ENCODE measurements at places on chromosomes 2 and 18.

DNA sequence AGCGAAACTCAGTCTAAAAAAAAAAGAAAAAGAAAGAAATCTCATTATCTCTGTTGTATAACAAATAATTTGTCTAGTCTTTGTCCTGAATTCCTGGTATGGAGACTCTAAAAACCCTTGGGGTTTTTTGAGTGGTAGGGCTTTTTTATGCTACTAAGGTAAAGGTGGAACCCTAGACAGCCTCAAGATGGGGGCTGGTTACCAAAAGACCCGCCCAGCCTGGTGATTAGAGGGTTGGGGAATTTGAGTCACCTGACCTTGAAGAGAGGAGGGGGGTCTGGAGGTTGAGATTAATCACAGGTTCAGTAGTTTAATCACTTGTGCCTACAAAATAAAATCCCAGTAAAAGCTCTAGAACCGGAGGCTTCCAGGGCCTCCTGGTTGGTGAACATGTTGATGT lies 17.6 kb downstream of the SOWAHC start:
- DNase-seq = no peak

GRCh38 chr2:15647622-15648590 lies 56.2 kb downstream of the DDX1 start:
- DNase-seq = no peak

DNA sequence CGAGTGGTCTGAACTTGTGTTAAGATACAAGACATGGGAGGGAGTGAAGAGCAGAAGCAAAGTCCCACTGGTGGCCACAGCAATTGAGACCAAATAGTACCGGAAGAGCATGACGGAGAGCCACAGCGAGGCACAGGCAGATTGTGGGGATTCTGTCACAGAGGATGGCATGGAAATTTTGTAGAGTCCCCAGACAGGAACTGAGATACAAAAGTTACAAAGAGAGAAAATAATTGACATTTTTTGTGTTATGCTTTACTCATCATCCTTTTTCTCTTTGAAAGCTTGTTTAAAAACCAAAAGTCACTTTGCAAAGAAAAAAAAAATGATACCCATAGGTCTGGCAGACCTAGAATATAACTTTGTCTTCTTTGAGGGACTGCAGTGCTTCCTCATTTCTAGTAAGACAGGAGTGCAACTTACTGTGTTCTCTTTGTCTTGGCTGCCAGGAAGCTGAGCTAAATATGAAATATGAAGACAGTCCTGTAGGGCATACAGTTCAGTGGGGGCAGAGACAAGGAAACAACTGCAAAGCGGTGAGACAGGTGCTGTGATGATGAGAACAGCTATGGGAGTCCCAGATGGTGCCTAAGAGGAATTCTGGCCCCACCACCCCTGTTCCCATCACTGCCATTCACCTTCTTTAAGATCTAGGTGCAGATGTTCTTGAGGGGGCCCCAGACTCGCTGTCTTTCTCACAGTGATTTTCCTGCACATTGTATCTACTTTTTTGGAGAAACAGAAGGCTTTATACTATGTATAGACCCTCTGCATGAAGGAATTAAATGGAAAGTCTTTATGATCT lies 5.2 kb downstream of the ARHGAP25 start:
- no peak for DNase-seq

GRCh38 chr2:42410742-42411514 lies 49.9 kb upstream of the COX7A2L start:
- DNase-seq = no peak

GRCh38 chr2:24075259-24075658 lies 867 bp downstream of the SF3B6 start:
- DNase-seq = no peak

- DNase-seq = no peak
Measured at GRCh38 chr2:226378753-226379705, 420.6 kb downstream of the IRS1 start.

- DNase-seq = no peak
Measured at GRCh38 chr2:88626171-88627054, 851 bp downstream of the EIF2AK3 start.

DNA sequence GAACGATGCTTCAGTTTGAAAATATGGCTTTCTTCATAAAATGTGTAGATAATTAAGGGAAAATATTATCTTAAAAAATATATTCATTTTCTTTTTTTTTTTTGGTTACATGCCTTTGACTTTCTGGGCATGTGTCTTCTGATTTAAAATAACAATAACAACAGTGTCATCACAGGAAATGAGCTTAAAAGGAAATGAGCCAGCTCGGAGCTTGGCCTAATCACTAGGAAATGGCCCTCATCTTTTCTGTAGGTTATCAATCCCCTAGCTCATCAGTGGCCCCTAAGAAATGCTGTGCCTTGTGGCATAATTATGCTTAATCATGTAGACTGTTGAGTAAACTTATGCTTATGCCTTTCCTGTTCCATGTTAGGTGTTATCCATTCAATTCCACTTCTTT lies 141.8 kb upstream of the FHL2 start:
- no peak for DNase-seq

DNA sequence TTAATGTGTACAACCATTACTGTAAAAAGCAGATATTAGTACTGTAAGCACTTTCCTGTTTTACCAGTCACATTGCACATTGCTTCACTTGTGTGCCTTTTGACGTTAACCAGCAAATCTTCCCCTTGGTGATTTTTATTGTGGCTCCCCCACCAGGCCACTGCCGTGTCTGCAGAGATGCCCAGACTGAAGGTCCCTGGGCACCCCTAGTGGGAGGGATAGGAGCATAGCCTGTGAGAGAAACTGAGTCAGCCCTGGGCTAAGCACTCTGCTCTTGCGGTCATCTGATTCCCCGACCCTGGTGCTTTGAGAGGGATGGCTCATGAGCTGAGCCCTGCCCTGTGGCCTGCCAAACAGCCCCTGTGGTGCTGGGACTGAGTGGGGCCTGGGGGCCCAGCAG lies 73.4 kb downstream of the INPP4A start:
- no peak for DNase-seq

DNA sequence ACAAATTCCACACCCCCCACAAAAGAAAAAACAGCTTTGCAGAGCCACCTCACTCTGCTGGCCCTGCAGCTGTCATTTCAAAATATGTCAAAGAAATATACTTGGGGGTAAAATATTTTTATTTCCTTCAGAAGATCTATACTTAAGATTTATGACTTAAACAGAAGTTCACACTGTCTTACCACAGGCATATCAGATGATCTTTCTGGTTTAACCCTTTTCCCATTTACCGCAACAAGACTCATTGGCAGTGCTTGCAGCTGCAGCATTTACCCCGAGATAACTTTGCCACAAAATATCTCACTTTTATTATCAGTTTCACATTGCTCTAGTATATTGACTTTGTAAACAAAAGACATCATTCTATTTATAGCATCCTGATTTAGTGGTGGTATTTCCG lies 21.6 kb upstream of the SLC35G4 start:
- DNase-seq = no peak

DNA sequence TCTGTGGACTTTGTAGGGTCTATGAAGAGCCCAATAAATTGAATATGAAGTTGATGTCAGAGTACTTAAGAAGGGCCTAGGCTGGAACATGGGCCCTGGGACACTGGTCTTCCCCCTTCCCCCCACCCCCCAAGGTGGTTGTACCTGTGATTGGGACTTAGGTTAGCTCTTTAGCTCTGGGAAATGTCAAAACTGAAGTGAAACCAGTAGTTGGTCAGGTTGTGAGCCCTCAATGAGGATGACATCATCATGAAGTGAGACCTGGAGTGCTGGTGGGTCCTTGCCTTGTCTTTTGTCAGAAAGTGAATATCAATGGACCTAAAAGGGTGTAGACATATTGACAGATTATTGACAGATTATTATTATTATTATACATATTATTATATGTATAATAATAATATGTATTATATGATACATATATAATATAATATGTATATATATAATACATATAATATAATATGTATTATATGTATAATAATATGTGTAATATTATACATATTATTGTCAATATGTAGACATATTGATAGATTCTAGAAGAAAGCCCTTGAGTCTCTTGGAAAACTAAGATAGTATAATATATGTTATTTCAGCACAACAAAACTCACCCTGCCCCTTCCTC lies 5.4 kb downstream of the MARS2 start:
- DNase-seq = no peak

- no peak for DNase-seq
Measured at GRCh38 chr18:7890075-7890474, 323.0 kb downstream of the PTPRM start.

GRCh38 chr2:70069049-70069448 lies 18.2 kb upstream of the PCBP1 start:
- no peak for DNase-seq

DNA sequence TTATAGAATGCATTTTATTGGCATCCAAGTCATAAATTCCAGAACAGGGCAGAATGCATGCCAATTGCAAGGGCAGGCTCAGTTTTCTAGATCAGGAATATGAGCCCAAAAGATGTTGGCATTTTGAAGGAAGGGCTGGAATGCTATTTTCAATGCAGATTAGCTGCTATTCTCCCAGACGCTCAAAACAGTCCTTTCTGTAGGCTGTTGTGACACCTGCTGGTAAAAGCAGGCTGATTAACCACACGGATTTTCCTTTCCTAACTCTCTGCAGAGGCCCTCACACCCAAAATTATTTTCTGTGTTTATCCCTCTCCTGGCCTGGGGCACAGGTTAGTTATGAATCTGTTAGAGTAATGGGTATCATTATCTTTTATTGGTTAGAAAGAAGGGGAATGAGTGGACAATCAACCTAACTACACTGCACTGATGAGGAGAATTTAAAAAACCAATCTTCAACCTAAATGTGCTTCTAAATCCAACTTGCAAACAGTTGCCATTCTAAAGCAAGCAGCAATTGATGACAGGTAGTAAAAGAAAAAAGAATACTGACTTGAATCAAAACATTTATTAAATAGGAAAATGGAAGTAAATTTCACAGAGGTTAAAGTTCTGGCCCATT lies 94.0 kb downstream of the PLA2R1 start:
- no peak for DNase-seq

DNA sequence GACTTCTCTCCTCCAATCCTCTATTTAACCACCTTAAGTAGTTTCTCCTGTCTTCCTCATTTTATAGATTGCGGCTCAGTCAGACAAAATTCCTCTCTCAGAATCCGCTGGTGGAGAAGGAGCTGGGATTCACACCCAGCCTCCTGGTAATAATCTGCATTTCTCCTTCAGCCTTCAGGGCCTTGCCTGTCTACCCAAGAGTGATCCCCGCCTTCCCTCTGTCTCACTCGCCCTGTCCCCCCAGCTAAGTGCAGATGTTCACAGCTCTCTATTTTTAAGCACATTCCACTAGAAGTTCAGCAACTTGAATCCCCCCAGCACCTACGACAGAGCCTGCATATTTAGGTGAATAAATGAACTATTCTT lies 212.5 kb upstream of the HAAO start:
- no peak for DNase-seq

DNA sequence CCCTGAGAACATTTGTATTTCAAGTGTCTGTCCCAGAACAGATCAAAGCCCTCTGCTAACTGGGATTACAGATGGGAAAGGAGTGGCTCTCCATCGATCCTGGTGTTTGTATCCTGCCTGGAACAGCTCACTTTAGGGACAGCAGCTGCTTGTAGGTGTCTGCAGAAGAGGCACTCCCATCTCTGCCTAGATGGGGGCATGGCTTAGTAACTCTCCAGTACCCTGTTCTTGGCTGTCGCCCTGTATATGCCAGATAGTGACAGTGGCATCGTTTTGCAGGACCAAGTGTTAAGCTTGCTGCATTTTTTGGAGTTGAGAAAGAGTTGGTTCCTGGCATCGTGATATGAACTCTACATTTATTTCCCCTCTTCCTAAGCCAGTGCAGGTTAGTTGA lies 189.9 kb downstream of the SH3RF3 start:
- no peak for DNase-seq

DNA sequence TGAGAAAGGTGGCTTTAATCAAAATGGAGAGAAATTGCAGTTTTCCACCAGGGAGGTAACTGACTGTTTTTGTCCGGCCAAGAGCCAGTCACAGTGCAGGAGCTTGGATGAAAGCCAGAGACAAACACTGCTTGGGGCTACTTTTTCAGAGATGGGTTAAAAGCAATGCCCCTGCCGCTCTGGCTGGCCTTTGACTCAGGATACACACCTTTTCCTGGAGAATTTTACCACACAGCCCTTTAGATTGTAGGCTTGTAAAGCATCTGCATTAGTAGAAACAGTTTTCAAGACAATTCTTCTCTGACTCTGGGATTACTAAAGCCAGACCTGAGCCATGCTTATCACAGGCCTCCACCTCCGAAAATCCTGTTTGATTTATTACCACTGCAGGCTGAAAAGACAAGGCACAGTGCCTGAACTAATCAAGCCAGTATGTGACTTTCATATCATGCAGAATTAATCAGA lies 79.7 kb downstream of the CCBE1 start:
- DNase-seq = no peak

Measured in SIG-M5 (cell line).